ENCODE measurements at places on chromosomes 13 and 19. TPM values are rescaled to one million over a fixed set of nuclear protein-coding genes. Genes with fewer than 3 reads are reported as not detected.
A peak's percentile ranks its signal among the peaks of the same experiment; 100 is the strongest.

Gene UBE2L5
- total RNA-seq = not detected

DNA sequence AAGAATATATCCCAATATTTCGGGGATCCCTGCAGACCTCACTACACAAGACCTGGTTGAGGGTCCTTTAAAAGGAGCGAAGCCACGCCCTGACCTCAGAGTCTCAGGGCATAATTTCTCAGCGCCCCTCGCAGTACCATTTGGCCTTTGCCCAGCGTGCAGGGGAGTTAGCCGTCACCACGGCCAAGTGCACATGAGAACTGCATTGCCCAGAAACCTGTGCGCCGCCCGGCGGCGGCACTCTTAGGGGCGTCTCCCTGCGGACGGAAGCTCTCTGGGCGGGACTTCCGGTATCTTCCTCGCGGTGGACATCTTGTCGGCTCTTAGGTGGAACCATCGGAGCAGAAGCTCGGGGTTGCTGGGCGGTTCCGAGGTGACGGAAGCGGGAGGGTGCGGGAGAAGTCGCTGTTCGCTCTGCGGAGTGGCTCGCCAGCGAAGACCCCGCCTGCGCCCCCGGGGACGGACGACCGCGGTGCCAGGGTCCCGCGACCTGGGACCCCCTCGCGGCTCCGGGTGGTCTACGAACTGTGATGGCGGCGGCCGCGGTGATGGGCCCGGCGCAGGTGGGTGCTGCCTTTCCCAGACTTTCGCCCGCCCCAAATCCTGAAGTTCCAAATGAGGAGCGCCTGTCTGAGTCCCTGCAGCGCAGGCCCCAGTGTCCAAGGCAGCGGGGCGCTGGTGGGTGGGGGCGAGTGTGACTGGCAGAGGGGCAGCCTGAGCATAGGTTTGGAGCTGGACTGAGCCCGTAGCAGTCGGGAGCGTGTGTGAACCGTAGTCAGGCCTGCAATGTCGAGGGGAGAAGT lies at the start of gene ZNF134:
TSS of gene ZNF134 (plus strand) at position 302 of the 803 bp plus-strand sequence. CDS start 5,227 bp downstream, outside the sequence.
- H3K36me3 ChIP-seq = peaks cover 5% of the 10 kb centered on the region
- no peaks in the 10 kb centered on the region for H3K4me1 ChIP-seq
- DNase-seq = peak; percentile 96
- no peak within 1 kb of the TSS for H3K27ac ChIP-seq
- no peaks in the 10 kb centered on the region for H3K27me3 ChIP-seq
- H3K4me3 ChIP-seq = peak within 1 kb of the TSS; percentile 91

DNA sequence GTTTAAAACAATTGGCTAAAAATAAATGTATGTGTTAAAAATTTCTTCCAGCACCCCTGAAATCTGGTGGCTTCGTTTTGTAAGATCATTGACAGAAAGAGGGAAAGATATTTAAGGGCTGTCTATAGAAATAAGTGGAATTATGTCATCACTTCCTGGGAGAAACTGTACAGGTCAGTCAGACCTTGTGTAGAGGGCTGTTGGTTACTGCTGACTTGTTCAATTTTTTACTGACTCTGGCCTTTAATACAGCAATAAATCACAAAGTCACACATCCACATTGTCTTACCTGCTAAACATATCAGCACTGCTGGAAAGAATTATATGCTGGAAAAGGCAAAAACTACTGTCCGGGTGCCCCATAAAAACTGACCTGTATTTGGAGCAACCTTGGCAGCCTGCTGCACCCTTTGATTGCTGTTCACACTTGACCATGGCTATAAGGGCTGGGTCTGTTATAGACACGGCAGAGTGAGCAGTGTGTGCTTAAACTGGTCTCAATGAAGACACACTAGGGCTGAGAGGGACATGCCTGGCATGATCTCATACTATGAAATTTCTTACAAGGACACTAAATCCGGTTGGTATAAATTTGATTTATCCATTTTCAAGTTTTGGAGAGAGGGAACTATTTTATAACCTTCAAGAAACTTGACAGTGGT lies 162.1 kb downstream of the NHLRC3 start:
- no peaks in the 10 kb centered on the region for H3K4me1 ChIP-seq
- no peak overlapping the region for H3K4me3 ChIP-seq
- H3K27me3 ChIP-seq = no peaks in the 10 kb centered on the region
- H3K27ac ChIP-seq = no peak overlapping the region

DNA sequence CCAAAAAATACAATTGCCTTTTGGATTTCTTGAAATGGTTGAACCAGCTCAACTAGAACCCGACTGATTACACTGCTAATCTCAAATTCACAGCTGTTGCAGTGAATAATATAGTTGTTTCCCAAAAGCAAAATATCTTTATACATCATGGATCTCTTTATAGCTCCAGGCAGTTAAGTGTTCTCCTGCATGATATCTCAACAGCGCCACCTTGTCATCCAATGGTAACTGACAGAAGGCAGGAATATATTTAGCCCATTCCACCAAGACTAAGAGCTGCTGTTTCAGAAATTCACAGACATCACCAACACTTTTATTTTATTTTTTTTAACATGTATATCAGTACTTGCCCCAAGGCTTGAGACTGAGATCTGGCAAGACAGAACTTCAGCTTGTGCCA lies 1141.0 kb upstream of the PRR20A start:
- no peaks in the 10 kb centered on the region for H3K4me1 ChIP-seq
- no peak for DNase-seq
- H3K27ac ChIP-seq = no peak overlapping the region
- H3K4me3 ChIP-seq = no peak overlapping the region
- no peaks in the 10 kb centered on the region for H3K27me3 ChIP-seq
- H3K36me3 ChIP-seq = no peaks in the 10 kb centered on the region

DNA sequence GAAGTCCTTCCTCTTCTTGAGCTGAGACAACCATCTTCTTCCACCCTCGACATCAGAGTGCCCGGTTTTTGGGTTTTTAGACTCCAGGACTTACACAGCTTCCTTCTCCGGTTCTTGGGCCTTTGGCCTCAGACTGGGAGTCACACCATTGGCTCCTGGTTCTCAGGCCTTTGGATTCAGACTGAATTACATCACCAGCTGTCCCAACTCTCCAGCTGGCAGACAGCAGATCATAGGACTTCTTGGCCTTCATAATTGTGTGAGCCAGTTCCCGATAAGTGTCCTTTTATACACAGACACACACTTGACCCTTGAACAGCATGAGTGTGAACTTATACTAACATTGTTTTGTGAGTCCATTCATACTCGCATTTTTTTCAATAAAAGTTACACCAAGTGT lies 166.0 kb upstream of the UBL3 start:
- no peak for DNase-seq
- H3K4me3 ChIP-seq = no peak overlapping the region
- no peaks in the 10 kb centered on the region for H3K4me1 ChIP-seq
- H3K27me3 ChIP-seq = no peaks in the 10 kb centered on the region

Measured in right lobe of liver (tissue), 6 donors.